Mesothelial cell of epicardium (in vitro differentiated cells): ENCODE measurements at places on chromosomes 2 and 18. TPM values are rescaled to one million over a fixed set of nuclear protein-coding genes. Genes with fewer than 3 reads are reported as not detected.

The DCC gene
- 0.38 to 1.3 TPM (median 1.0 TPM) in 3 replicates for total RNA-seq

The TEX44 gene
- total RNA-seq, result not detected in 3 replicates

The MYCN gene
- total RNA-seq, result 69.1 to 79.4 TPM (median 72.5 TPM) in 3 replicates

The LIMS3 gene
- total RNA-seq, result 2.0 to 3.1 TPM (median 2.1 TPM) in 3 replicates

The MTCL1 gene
- 24.0 to 26.2 TPM (median 24.7 TPM) in 3 replicates for total RNA-seq

GRCh38 chr2:15673919-15674636 lies 82.4 kb downstream of the DDX1 start:
- peak overlapping the region; percentile 96 for H3K27ac ChIP-seq
- DNase-seq, result no peak

DNA sequence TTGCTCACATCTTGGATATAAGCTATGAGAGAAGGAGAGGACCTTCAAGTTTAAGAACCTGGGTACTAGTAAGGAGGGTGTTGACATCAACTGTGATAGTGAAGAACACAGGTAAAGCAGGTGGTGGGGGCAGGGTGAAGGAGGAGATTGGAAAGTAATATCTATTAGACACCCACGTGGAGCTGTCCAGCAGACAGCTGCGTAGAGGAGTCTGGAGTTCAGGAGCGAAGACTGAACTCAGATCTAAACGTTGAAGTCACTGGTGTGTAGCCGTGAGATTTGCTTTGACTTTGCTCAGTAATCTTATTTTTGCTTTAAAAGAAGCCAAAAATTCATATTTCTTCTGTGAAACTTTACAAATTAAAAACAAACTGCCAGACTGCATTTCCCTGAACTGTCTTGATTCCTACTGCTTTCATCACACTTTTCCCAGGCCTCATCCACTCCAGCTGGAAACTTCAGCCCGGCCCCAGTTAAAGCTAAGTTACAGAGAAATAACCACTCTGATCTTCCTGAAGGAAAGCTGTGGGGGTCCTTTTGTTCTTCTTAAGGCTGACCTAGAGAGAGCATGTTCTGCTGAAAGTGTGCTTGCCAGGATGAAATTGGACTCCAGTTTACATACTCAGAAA lies 533.3 kb downstream of the CNTNAP5 start:
- no peak overlapping the region for H3K27ac ChIP-seq
- DNase-seq, result no peak
- no peak overlapping the region for H3K4me3 ChIP-seq
- H3K4me1 ChIP-seq, result no peaks in the 10 kb centered on the region

DNA sequence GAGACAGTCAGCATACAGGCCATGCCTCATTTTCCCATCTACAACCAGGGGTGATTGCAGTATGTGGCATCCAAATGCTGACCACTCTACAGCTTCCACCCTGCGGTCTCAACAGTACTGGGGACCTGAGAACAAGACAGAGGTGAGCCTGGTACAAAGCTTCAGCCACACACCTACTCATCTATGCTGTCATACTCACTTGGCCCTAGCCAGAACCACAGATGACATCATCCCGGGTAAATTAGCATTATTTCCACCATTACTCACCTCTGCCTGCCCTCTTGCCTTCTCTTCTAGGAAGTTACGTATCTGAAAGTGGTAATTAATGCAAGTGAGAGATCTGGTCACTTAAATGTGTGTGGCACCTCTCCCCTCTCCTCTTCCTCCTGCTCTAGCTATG lies 208.2 kb upstream of the ARL4C start:
- peaks cover 21% of the 10 kb centered on the region for H3K4me1 ChIP-seq
- no peak overlapping the region for H3K27ac ChIP-seq
- no peaks in the 10 kb centered on the region for H3K36me3 ChIP-seq
- no peak for DNase-seq
- H3K4me3 ChIP-seq, result no peak overlapping the region

DNA sequence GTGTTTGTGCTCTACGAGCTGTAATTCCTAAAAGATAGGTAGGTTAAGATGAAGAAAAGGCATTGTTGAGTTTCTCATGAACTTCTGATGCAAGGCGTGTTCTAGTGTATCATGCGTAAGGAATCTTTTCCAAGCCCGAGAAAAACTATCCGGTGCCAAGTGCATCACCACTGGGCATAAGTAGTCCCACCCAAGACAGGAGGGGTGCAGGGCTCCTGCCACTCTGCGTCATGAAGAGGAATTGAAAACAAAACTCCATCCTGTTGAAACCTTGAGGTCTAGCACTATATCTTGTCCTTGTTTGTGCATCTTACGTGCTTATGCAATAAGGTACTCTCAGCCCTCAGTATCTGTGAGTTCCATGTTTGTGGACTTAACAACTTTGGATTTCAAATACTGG lies 45.7 kb downstream of the RAB31 start:
- peaks cover 18% of the 10 kb centered on the region for H3K4me1 ChIP-seq
- H3K27me3 ChIP-seq, result peaks cover under 1% of the 10 kb centered on the region
- peaks cover under 1% of the 10 kb centered on the region for H3K36me3 ChIP-seq

- H3K27me3 ChIP-seq, result no peaks in the 10 kb centered on the region
- H3K27ac ChIP-seq, result peak within 1 kb of the TSS; percentile 78
- DNase-seq, result peak; percentile 64
- peak within 1 kb of the TSS; percentile 70 for H3K4me3 ChIP-seq
- H3K36me3 ChIP-seq, result no peaks in the 10 kb centered on the region
Observed at GRCh38 chr2:108988796-108989713, at the start of gene EDAR. EDAR (minus strand) TSS chr2:108989220; CDS start chr2:108931014, 58,206 bp downstream.

DNA sequence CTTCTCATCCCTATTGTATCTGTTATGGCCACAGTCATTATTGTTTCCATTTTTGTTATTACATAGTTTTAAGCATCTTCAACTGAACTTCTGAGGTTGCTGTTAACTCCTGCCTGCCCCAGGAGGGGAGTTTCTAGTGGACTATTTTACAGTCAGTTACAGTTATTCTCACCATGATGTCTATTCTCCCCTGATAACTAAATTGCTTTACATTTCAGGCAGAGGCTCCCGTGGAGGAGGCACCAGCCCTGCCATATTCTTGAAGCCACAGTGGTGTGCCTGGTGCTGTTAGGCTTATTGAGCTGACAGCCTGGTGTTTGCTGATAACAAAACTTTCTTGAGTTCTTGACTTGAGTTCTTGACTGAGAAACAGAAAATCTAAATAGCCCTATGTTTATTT lies 256.4 kb downstream of the TFCP2L1 start:
- H3K4me3 ChIP-seq, result no peak overlapping the region
- DNase-seq, result no peak
- no peaks in the 10 kb centered on the region for H3K36me3 ChIP-seq
- H3K27ac ChIP-seq, result no peak overlapping the region
- H3K4me1 ChIP-seq, result no peaks in the 10 kb centered on the region
- H3K27me3 ChIP-seq, result peaks cover 58% of the 10 kb centered on the region

DNA sequence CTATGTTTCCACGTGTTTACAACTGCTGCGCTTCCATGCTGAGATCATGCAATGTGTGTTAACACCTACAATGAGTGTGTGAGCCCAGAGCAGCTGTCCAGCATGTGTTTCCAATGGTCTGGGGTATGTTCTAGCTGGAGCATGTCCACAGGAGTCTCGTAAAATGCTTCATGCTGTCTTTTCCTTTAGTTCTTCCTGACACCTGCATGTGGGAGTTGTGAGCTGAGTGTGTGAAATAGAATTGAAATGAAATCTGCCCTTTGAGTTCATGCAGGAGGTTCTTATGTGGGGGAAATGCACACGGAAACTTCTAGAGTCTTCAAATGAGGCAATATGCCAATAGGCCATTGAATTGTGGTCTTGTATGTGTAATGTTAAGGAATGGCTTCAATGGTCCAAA lies 205.1 kb downstream of the RND3 start:
- H3K36me3 ChIP-seq, result peaks cover 2% of the 10 kb centered on the region
- no peak for DNase-seq
- no peak overlapping the region for H3K27ac ChIP-seq

DNA sequence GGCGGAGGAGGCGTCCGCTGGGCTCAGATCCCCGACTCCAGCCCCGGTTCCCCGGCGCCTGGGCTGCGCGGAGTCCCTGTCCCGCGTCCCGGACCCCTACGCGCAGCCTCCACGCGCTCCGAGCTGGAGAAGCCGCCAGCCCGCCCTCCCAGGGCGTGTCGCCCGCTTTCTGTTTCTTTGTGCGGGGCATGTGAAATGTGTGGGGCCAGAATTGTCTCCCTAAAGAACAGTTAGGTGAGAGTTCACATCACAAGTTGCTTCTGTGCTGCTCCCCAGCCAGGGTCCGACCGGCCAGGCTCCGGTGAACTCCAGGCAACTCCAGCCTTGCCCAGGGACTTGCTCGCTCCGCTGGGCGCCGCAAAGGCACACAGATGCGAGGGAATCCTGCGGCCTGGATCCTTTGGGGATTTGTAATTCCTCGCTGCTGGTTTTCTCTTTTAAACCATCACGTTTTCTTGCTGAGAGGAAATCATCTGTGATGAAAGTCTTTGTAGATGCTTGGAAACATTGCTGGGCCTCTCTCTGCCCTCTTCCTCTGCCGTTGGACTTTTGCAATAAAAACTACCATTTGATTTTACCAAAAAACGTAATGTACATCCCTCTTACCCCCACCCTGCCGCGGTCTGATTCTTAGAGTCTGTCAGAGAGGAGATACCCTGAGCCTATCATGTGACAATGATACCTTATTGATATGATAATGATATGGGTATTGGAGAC lies 631 bp downstream of the GYPC start:
- H3K36me3 ChIP-seq, result no peaks in the 10 kb centered on the region
- DNase-seq, result peak; percentile 71
- peaks cover 48% of the 10 kb centered on the region for H3K4me1 ChIP-seq
- H3K27me3 ChIP-seq, result no peaks in the 10 kb centered on the region
- H3K27ac ChIP-seq, result peak overlapping the region; percentile 91

- H3K4me3 ChIP-seq, result peak overlapping the region; percentile 70
- H3K27ac ChIP-seq, result no peak overlapping the region
- DNase-seq, result no peak
Observed at GRCh38 chr2:27085673-27086089, 891 bp upstream of the KHK start.

GRCh38 chr18:35441857-35442595 lies 55.7 kb downstream of the INO80C start:
- DNase-seq, result no peak
- H3K27me3 ChIP-seq, result no peaks in the 10 kb centered on the region
- H3K4me3 ChIP-seq, result no peak overlapping the region
- H3K27ac ChIP-seq, result peak overlapping the region; percentile 68
- H3K36me3 ChIP-seq, result no peaks in the 10 kb centered on the region

DNA sequence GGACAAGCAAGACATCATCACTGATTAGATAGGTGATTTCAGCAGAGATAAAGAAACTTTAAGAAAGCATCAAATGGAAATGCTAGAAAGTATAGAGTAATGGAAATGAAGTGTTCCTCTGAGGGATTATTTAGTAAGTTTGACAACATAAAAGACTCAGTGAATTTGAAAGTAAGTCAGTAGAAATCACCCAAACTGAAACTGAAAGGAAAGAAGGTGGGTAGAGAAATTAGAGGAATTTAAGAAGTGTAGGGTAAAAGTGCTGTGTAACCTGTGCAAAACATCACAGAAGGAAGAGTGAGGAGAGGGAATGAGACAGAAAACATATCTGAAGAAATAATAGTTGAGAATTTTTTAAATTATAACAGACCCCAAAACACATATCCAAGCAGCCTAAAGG lies 343.1 kb downstream of the CBLN2 start:
- H3K36me3 ChIP-seq, result no peaks in the 10 kb centered on the region
- no peak for DNase-seq
- no peak overlapping the region for H3K27ac ChIP-seq
- H3K4me1 ChIP-seq, result no peaks in the 10 kb centered on the region
- no peak overlapping the region for H3K4me3 ChIP-seq

DNA sequence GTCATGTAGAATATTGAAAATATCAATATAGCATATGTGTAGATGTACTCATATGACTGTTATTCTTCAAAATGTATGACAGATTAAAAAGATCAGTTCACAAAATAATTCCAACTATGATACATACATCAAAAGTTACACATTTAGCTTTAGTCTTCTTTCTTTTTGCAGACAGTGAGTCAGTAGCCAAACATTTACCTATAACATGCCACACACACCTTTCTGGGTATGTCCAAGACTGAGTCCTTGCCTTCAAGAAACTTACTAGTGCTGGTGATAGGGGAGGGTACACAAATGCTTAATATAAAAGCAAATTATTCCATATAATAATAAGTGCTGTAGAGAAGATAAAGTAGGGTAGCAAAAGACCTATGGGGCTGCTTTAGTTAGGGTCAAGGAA lies 152.9 kb upstream of the WDSUB1 start:
- H3K4me3 ChIP-seq, result no peak overlapping the region
- H3K36me3 ChIP-seq, result peaks cover 37% of the 10 kb centered on the region
- no peak overlapping the region for H3K27ac ChIP-seq
- no peak for DNase-seq
- H3K4me1 ChIP-seq, result no peaks in the 10 kb centered on the region

DNA sequence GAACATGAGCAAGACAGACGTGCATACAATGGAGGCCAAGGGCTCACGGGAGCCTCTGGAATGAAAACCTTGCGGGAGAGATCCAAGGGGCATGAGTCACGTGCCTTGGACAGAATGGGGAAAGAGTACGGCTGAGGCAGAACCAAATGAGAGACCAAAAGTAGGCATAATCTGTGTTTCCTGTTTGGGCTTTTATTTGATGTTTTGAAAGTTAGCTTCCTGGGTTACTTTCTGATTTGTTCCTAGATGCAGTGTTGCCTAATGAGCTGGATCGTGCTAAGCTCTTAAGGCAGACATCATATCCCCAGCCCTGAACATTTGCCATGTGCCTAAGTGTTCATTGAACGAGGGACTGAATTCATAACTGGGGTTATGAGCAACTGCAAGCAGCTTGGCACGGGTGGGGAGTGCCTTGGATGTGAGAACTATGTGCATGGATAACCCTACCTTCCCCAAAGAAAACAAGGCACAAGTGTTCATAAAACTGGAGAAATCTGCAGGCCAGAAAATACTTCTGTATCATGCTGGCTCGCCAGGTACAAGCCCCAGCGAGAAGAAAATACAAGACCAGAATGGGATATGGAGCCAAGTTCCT lies 60.3 kb upstream of the RPL31 start:
- no peak for DNase-seq
- peaks cover 15% of the 10 kb centered on the region for H3K27me3 ChIP-seq
- H3K27ac ChIP-seq, result no peak overlapping the region

DNA sequence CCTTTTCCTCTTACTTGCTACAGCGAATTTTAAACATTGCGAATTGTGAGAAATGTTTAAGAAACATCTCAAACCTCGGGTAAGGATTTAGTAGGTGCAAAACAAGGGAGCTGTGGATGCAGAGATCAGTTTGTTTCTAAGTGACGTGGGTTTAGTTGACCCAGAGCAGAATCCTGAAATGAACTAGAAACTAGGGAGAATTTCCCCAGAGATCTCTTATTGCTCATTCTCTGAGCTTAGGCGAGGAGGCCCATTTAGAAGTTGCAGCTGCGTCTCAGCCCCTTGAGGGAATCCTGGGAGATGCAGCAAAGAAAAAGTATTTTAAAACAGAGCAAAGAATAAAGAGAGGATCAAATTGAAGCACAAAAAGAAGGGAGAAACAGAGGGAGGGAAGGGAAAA lies 29.3 kb downstream of the FAM124B start:
- DNase-seq, result no peak
- no peak overlapping the region for H3K27ac ChIP-seq
- no peaks in the 10 kb centered on the region for H3K36me3 ChIP-seq
